ENCODE measurements at places on chromosomes 16 and 17.
A peak's percentile ranks its signal among the peaks of the same experiment; 100 is the strongest.

DNA sequence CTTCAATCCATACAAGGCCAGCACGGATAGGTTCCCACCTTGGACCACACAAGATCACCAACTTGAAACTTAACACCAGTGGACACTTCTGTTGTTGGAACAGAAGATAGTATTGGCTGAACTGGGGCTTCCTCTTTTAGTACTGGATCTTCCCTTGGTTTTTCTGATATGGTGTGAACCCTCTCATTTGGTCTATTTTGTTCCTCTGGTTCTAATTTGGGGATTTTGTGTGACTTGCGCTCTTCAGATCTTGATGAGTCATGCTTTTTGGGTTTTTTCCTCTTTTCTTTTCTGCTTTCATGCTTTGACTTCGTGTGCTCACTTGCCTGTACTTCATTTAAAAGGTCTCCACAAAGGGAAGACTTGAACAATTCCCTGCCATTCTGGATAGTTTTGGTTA, 39.0 kb downstream of the SOST start:
- DNase-seq = no peak

DNA sequence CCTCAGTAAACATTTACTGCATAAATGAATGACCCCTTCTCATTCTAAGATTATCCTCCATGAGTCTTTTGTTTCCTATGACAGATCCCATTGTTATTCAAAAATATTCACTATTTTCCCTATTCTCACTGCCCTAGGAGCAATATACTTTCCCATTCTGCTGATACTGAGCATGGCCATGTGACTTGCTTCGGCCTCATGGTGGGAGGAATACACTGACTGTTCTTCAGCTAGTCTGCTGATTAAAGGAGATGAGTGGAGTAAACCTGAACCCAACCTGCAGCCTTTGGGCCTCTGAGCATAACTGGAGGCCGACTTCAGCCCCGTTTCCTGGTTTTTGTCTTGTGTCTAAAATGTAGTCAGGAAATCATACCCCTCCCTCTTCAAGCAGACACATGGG, 531.8 kb upstream of the SALL1 start:
- DNase-seq = no peak

DNA sequence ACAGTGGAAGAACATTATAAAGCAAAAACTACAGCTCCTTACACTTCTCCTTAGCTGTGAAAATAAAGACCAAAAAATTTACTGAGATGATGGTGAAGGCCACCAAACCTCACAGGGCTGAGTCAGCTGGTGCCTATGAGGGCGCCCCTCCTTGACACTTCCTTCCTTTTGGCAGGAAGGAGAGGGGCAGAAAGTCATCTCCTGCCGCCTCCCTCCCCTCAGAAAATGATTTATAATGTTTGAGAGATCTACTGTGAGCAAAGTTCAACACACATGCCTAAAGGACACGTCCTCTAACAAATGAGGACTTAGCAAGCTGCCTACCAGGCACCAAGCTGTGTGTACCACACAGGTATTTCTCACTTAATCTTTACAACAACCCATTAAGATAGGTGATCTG, 245.7 kb downstream of the PRKCA start:
- no peak for DNase-seq

GRCh38 chr17:5545051-5545987, 39.0 kb downstream of the NLRP1 start:
- DNase-seq = no peak

- no peak for DNase-seq
These were observed 402.1 kb upstream of the ERCC4 start for GRCh38 chr16:13517841-13518240.

DNA sequence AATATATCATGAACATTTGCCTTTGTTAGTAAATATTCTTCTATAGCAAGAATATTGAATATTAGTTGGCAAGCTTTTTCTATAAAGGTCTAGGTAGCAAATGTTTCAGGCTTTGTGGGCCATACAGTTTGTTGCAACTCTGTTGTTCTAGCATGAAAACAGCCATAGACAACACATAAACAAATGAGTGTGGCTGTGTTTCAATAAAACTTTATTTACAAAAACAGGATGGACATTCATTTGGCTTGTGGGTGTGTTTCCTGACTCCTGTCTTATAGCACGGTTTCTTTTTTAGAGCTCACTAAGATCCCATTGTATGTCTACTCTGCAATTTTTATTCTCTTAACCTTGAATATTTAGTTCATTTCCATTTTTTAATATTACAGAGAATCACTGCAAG, 39.0 kb downstream of the ARL4D start:
- no peak for DNase-seq

GRCh38 chr17:51029568-51030463, 90.9 kb downstream of the SPAG9 start:
- no peak for DNase-seq

GRCh38 chr16:86880316-86881117, 302.2 kb downstream of the FOXL1 start:
- DNase-seq = no peak

GRCh38 chr17:46817151-46817900, 1.2 kb downstream of the WNT3 start:
- DNase-seq = no peak

DNA sequence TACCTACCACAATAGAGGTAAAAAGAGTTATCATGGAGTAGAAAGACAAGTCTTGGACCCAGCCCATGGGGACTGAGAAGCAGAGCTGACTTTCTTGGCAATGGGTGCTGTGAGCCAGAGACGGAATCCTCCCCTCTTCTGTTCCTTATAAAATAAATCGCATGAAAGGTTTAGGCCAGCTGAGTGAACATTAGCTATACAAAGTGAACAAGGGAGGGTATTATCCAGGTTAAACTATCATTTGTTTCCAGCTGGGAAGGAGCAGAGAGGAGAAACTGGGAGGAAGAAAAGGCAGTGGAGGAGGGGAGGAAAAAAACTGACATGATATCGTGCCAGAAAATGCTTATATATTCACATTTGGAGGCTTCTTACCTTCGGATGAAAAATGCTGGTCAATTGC, 13.3 kb upstream of the PAFAH1B1 start:
- no peak for DNase-seq

GRCh38 chr16:69217433-69217832, 30.5 kb downstream of the SNTB2 start:
- peak; percentile 42 for DNase-seq

DNA sequence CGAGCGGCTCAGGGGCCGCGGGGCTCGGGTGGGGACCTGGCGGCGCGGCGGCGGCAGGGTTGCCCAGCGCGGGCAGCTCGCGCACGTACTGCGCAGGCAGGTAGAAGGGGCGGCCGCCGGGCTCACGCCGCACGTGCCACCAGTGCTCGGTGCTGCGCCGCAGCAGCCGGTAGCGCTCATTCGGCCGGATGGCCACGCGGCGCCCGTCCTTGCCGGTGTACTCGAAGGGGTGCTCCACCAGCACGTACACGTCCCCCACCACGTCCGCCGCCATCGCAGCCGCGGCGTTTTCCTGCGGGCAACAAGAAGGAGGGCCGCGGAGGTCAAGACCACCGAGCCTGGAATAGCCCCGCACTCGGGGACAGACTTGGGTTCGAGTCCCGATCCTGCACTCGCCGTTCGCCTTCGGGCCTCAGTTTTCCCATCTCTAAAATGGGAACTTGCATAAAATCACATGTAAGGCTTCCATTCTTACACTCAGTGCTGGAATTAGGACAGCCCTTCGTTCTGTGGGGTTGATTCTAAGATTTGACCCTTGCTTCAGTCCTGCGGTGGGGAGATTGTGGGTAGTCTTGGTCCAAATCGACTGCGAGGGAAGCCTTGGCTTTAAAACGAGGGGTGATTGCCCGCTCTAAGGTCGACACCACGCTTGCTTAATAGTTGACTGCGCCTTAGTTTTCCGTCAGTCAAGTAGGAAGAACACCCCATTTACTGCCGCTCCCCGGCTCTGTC, 2.5 kb downstream of the ARHGAP27 start:
- no peak for DNase-seq

- DNase-seq = peak; percentile 30
These were observed 94.5 kb downstream of the MARF1 start for GRCh38 chr16:15548482-15548891.

DNA sequence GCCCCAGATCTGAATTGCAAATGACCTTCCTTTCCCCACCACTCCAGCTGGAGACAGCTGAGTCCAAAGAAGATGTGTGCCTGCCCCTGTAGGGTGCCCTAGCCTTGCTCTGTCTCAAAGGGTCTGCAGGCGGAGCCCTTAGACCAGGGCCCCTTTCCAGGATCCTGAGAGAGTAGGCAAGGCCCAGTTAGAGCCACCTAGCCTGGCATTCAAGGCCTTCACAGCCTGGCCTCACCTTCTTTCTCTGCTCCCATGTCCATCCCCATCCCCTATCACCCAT, 66.6 kb upstream of the LHX1 start:
- no peak for DNase-seq

DNA sequence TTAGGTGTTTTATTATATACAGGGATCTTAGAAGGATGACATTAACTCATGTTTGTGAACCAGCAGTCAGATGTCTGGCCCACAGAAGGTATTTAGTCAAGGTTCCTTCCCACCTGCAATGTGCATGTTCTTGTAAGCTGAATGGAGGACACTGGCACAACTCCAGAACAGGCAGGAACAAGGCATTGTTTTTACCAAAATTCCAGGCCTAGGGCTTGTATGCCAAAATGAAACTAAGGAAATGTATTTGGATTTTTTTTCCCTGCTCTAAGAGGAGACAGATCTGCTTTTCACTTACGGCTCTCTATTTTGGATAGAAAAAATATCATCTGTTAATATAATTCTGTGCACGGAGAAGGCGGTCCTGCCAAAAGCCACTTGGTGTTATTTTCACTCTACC, 312.5 kb downstream of the GRIN2A start:
- DNase-seq = no peak

- no peak for DNase-seq
These were observed 28.4 kb upstream of the GLG1 start for GRCh38 chr16:74635303-74635702.

GRCh38 chr16:3054965-3055733, 8.8 kb downstream of the MMP25 start:
- no peak for DNase-seq

GRCh38 chr17:65099941-65100315, 37.2 kb upstream of the RGS9 start:
- peak; percentile 84 for DNase-seq
